ENCODE measurements at places on chromosomes 3 and 15.

DNA sequence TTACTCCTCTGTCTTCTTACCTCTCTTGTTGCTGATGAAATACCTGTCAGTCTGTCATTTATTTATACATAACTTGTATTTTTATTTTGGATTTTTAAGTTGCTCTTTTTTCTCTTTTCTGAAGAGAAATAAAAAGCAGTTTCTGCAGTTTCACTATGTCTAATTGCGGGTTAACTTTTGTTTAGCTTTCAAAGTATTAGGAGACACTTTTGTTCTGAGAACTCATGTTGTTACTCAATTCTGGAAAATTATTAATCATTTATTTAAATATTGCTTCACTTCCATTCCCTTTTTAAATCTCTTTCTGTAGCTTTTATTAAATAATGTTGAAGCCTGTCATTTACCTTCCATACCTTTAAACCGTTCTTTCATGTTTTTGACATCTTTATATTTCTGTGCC, 29.2 kb downstream of the MYLK start:
- no peak for DNase-seq
- peaks cover 4% of the 10 kb centered on the region for H3K4me1 ChIP-seq
- H3K27ac ChIP-seq: no peak overlapping the region
- H3K27me3 ChIP-seq: no peaks in the 10 kb centered on the region
- H3K36me3 ChIP-seq: no peaks in the 10 kb centered on the region

- H3K27me3 ChIP-seq: peaks cover 22% of the 10 kb centered on the region
- peak overlapping the region; percentile 47 for H3K27ac ChIP-seq
- H3K4me3 ChIP-seq: no peak overlapping the region
- H3K36me3 ChIP-seq: no peaks in the 10 kb centered on the region
Observed at GRCh38 chr15:84391191-84391590, 155.6 kb downstream of the GOLGA6L4 start.

- H3K27me3 ChIP-seq: no peaks in the 10 kb centered on the region
- no peaks in the 10 kb centered on the region for H3K36me3 ChIP-seq
- peaks cover 7% of the 10 kb centered on the region for H3K4me1 ChIP-seq
- no peak overlapping the region for H3K27ac ChIP-seq
Observed at GRCh38 chr3:106573605-106574004, 704.8 kb upstream of the CBLB start.

DNA sequence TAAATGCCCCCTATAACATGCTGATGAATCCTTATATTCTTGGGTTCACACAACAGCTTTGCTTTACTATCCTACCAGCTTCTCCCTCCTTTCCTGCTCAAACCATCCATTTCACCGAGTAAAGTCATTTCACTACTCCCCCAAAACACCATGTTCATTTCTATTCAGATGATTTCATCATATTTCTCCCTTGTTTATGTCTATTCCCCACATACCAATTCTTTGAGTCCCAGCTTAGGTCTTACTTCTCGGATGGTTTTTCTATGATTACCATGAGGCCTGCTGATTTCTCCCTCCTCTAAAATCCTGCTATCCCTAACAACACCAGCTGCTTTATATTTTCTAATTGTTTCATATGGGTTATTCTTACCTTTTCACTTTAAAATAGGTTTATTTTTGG, 231.4 kb downstream of the TIGIT start:
- DNase-seq: no peak
- H3K27ac ChIP-seq: no peak overlapping the region
- no peaks in the 10 kb centered on the region for H3K36me3 ChIP-seq
- H3K4me1 ChIP-seq: no peaks in the 10 kb centered on the region
- H3K4me3 ChIP-seq: no peak overlapping the region

DNA sequence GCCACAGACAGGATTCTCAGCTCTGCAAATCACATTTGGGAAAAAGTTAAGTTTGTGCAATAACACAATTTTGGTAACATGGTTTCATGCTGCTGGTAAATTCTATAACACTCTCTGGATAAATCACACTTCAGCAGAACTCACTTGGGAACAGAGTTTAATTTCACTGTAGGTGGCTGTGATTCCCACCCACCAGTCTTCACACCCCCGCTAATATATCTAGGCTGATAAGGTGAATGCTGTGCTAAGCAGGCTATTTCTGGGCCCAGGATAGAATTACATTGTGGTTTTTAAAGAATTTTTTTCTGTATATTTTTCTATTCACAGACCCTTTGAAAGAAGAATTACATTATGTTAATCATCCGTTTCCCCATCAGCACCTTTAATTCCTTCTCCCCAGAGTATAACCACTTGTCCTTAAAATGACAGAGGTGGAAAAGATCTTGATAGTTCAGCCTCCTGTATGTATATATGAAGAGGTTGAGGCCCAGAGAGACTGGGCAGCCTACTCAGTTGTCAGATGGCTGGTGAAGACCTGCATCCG, 22.9 kb downstream of the MAP2K1 start:
- no peaks in the 10 kb centered on the region for H3K36me3 ChIP-seq
- no peak overlapping the region for H3K27ac ChIP-seq
- H3K4me3 ChIP-seq: no peak overlapping the region
- H3K4me1 ChIP-seq: peaks cover 9% of the 10 kb centered on the region
- DNase-seq: no peak
